ENCODE measurements at places on chromosomes 2 and 18.

DNA sequence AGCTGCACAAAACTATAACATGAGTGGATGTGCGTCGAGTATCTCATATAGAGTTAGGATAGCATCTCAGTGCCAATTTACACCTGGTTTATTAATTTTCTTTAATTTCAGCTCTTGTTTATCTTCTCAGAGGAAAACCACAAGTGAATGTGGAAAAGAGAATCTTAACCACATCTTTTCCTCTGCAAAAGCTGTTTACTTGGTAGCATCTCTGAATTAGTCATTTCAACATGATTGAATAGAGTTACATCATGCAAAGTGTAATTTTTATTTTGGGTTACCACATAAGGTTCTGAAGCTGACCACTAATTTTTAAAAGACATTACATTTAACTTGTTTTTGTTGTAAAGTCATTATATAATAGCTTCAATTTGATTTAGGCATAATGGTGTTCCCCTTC lies 83.8 kb upstream of the FAM237A start:
- no peak for DNase-seq

DNA sequence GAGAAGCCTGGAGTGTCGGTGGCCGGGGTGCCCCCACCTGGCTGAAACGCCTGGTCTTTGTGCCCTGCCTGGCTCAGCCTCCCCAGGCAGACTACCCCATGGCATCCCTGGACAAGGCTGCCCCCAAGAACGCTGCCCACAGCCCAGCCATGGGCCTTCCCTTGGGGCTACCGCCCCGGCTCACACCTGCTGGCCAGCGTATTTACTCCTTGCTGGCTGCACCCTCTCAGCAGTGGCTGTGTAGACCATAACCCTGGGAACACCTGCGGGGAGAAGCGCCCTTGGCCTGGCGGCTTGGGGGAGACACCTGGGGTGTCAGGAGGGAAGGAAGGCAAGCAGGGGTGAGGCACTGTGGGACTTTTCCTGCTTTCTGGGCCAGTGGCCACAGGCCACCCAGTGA lies 17.3 kb downstream of the CAPN10 start:
- DNase-seq: no peak

DNA sequence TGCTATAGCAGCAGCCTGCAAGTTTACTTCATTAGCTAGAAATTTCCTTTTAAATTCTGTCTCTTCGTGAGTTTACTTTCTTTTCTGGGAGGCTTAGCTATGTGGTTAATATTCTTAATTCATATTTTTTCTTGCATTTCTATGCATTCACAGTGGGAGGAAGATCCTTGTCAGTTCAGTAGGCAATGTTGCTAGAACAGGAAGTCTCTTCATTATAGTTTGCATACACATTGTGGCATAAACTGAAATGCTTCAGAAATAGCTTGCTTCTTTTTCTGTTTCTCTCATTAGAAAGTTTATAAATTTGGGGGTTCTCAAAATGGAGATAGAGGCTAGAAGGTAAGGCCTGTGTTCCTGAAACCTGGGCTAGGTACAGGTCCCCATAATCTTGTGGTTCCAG lies 8.1 kb upstream of the ARHGAP15 start:
- no peak for DNase-seq

GRCh38 chr18:46459789-46460455 lies 197.1 kb downstream of the LOXHD1 start:
- DNase-seq: no peak

- no peak for DNase-seq
These were observed 20.5 kb downstream of the TYMS start for GRCh38 chr18:677951-678381.

- DNase-seq: peak; percentile 44
These were observed 95.6 kb downstream of the GALNT3 start for GRCh38 chr2:165698444-165698884.

DNA sequence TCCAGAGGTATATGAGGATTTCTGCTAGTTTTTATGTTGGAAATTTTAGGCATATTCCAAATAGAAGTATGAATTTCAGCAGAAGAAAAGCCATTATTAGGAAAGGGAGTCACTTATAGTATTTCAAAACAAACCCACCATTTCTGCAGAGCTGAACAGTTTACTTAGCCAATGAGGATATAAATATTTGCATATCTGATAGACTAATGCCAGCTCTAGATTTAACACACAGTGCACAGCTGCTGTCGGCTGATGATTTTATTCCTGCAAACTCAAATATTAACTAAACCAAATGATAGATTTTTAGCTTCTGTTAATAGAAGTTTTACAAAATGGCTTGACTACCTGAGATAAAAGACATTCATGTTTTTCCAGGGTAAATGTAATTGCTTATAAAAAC lies 375.8 kb upstream of the FANCL start:
- no peak for DNase-seq

DNA sequence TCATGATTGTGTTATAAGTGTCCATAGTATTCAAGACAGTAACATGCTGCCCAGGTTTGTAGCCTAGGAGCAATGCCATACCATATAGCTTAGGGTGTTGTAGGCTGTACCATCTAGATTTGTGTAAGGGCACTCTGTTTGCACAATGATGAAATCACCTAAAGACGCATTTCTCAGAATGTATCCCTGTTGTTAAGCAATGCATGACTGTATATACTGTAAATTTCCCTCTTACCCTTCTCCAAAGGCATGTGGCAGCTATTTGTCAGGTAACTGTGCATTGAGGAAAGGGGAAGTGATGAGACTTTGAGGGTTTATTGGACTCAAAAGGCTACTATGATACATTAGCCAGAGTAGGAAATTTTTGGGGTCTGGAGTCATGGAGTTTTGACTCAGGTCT lies 180.8 kb downstream of the VAPA start:
- no peak for DNase-seq

GRCh38 chr2:227287771-227288170 lies 37.3 kb upstream of the MFF start:
- DNase-seq: no peak

DNA sequence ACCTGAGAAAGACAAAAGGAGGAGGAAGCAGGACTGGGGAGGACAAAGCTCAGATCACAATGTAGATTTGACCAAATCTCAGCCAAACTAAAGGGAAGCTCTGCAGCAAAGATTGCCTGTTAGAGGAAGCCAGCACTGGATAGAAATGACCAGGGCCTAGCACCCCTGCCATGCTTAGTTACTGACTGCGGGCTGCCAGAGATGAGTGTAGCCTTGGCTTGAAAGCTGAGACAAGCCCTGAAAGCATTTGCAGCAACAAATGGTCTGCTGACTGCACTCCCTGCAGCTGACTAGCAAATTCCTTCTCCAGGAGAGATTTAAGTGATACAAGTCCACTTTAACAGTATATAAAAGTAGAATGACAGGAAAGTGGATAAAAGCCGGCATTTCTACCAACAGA lies 140.9 kb upstream of the CRIM1 start:
- no peak for DNase-seq

DNA sequence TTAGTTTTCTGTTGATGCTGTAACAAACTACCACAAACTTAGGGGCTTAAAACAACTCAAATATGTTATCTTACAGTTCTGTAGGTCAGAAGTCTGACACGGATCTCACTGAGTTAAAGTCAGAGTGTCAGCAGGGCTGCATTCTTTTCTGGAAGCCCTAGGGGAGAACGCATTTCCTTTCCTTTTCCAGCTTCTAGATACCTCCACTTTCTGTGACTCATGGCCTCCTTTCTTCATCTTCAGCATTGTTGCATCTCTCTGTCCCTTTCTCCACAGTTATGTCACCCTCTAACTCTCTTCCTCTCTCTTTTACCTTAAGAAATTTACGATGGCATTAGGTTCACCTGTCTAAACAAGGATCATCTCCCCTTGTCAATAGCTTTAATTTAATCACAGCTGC lies 13.3 kb upstream of the PPP4R1 start:
- DNase-seq: no peak

- no peak for DNase-seq
These were observed 50.0 kb downstream of the NAB1 start for GRCh38 chr2:190698895-190699294.

DNA sequence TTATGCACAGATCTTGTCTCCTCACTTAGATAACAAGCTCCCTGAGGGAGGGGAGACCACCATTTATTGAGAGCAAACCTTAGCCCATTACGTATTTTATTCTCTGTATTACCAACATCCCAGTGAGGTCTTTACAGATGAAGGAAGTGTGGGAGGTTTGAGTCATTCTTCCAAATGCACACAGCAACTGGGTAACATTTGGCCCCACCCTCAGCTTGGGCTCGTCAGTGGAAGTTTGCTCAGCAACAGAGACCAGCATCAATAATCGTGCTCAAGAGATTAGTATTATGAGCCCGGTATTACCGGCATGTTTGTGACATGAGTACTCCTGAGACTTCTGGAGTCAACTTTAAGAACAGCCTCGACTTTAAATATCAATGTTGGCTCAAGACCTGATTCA lies 168.6 kb downstream of the ETAA1 start:
- peak; percentile 73 for DNase-seq

- no peak for DNase-seq
These were observed 67.3 kb downstream of the PRPF40A start for GRCh38 chr2:152649997-152650396.

GRCh38 chr18:42782929-42783328 lies 332.6 kb downstream of the RIT2 start:
- no peak for DNase-seq

DNA sequence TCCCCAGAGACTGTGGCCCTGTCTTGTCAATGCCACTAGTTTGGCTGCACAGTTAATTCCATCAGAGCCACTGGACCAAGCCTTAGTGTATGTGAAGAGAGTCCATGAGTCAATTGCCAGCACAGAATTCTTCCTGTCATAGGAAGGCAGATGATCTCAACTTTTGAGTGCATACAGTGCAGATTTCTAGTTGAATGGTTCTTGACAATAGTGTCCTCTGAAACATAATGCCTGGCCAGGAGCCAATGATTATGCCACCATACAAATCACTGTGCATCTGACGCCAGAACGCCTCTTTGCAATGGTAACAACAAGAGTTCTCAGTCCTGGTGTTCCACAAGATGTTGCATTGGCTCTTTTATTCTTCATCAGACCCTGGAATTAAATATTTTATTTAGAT lies 7.1 kb downstream of the NEUROD1 start:
- no peak for DNase-seq

GRCh38 chr2:135318808-135319207 lies 212.2 kb downstream of the ZRANB3 start:
- no peak for DNase-seq

- no peak for DNase-seq
These were observed 55.7 kb downstream of the DNMT3A start for GRCh38 chr2:25286025-25286400.

DNA sequence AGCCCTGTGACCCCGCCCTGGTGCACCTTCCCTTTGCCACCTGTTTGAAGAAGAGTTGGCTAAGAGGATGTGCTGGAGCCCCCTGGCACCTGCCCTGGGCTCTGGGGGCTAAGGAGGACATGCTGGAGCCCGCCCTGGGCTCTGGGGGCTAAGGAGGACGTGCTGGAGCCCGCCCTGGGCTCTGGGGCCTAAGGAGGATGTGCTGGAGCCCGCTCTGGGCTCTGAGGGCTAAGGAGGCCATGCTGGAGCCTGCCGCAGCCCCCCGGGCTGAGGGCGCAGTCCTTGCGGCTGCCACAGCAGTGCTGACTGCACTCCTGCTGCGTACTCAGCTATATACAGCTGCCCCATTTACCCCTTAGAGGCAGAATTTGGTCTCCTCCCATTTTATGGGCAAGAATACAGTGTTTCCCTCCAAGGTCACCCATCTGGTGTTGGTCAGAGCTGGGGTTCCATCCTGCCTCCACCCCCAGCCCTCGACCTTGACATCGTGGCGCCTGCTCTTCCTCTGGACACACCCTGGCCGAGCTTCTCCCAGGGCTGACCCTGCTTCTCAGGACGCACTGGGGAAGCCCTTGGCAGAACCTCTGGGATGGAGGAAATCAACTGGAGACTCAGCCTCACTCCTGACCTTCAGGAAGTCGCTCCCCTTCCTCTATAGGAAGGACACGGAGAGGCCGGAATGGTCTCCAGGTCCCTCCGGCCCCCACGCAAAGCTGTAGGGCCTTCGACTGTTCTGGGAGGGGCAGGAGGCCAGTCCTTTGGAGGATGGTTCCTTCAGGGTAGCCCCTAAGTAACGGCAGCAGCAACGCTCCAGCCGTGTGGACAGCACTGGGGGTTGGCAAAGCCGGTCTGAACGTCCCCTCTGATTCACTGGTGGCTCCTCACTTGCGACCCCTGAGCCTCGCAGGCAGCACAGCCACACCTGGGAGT lies 65.0 kb upstream of the HPCAL1 start:
- no peak for DNase-seq

DNA sequence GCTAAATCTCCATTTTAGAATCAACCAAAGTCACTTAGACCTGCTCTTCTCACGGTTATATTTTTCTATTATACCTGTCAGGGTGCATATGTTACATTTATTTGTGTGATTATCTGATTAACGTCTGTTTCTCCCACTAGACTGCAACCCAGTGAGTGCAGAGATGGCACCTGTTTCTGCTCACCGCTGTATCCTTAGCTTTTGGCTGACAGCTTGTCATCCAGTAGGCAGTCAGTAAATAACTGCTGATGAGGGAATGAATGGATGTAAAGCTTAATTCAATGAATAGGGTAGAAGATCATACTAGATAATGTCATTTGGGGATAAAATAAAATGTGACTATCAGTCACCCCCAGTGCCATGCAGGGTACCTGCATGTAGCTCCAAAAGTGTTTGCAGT lies 6.9 kb upstream of the CHRNA1 start:
- DNase-seq: no peak

DNA sequence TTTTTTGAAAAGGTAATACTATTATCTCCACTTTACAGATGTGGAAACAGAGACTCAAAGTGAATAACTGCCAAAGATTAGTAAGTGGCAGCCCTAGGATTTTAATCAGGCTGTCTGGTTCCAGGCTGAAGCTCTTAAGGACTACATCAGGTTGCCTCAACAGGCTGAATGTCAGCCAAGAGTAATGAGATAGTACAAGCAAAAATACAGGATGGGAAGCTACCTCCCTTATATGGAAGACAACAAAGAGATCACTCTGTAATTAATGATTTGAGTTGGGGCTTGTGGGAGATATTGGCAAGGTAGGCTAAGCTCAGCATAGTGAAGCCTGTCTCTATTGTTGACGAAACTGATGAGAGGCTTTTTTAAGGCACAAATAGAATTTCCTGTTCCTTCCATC lies 323.1 kb downstream of the KCNJ3 start:
- no peak for DNase-seq

DNA sequence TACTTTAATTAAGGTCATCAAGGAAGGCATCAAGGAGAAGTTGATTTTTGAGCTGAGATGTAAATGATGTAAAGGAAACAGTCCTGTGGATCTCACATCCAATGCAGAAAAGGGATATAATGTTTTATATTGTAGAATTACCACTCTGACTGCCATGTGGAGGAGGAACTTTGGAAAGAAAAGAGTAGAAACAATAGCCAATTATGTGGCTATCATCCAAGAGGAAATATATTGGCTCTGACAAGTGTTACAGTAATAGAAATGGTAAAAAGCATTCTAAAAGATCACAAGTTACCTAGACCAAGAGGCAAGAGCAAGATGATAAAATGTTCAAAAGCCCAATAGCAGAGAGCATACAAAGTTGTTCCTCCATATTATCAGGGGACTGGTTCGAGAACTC lies 26.8 kb downstream of the BARD1 start:
- no peak for DNase-seq

GRCh38 chr2:223566396-223566795 lies 35.8 kb downstream of the SCG2 start:
- DNase-seq: no peak
